ENCODE measurements at places on chromosomes 7 and 10. TPM values are rescaled to one million over a fixed set of nuclear protein-coding genes. Genes with fewer than 3 reads are reported as not detected.

DNA sequence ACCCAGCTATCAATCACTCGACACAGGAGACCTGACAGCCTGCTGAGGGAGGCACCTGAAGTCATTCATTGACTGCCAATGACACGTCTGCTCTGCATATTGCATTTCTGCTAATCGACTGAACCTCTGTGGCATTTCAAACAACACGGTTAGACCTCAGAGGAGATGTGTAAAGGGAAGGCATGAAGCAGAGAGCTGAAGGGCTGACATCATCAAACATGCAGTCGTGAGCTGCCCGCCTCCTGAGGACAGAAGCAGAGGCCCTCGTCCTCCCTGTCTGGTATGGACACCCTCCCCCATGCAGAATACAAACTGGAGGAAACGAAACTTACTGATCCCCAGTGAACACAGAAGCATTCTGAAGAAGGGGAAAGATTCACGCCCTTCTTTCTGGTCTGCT is 462.6 kb upstream of the MGMT start:
- DNase-seq, result no peak

- DNase-seq, result no peak
Observed at GRCh38 chr7:130489140-130489983, 2.5 kb upstream of the MEST start.

DNA sequence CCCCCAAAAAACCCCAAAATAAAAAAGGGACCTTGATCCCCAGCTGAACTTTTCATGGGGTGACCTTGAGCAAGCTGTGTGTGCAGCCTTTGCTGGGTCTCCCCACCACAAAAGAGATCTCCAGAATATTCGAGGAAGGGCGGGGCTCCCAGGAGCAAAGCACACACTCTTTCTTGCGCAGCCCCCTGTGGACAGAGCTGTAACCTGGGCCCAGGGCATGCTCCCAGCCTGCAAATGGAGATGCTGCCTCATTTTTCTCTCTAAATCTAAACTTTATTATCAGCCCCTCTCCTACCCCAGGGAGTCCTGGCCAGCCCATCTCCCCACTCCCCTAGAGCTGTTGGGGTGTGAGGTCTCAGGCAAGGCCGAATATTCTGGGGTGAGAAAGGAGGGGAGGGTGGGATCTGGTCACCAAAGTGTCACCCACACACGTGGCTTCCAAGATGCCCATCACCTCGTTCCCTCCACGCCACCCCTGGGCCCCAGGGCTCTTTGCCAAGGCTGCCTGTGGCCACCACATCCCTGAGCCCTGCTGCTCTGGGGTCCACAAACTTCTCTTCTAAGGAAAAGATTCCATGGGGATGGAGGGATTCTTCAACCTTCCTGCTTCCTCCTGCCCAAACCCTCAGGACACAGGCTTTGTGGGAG is 1.7 kb upstream of the CALML3 start:
- DNase-seq, result peak; percentile 53

- no peak for DNase-seq
Observed at GRCh38 chr7:138975343-138976104, 5.7 kb downstream of the KIAA1549 start.

- DNase-seq, result no peak
Observed at GRCh38 chr7:15159261-15159660, 256.7 kb upstream of the DGKB start.

DIP2C gene
- 38.7 TPM for total RNA-seq

AGAP5 gene
- total RNA-seq, result 14.4 TPM

FANK1 gene
- 2.1 TPM for total RNA-seq

LIPF gene
- total RNA-seq, result not detected
